ENCODE measurements at places on chromosomes 16 and 17. TPM values are rescaled to one million over a fixed set of nuclear protein-coding genes. Genes with fewer than 3 reads are reported as not detected.

DNA sequence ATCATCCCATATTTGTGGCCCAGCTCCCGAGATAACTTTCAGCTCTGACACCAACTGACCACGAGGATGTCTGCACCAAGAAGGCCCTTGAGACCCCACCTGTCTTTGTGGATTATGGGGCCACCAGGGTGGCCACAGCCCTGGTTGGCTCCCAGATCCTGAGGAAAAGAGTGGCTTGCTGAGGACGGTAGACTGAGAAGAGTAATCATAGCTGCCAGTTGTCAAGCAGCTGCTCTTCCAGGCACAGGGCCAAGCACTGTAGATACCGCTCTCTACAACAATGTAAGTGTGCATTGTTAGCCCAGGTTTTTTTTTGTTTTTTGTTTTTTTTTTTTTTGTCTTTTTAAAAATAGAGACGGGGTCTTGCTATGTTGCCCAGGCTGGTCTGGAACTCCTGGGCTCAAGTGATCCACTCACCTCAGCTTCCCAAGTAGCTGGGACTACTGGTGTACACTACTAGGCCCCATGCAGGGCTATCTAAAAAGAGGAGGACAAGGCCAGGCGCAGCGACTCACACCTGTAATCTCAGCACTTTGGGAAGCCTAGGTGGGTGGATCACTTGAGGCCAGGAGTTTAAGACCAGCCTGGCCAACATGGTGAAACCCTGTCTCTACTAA lies 9.6 kb downstream of the ZNF205 start:
- no peak for DNase-seq

DNA sequence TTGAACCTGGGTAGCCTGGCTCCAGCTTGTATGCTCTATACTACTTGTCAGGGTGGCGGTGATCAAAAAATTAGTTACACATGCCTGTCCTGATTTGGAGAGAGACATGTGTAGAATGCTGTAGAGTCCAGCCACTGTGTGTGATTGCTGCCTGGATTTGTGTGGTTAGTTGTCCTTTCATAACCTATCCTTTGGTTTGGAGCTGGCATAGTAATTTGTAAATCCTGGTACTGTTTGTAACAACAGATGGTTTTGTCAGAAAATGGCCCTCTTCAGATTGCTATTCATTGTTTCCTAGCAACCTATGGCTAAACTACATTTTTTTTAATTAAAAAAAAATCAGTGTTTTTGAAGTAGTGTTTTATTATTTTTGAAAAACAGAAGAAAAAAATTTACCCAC lies 30.5 kb downstream of the ETV4 start:
- no peak for DNase-seq

- DNase-seq, result peak; percentile 40
Observed at GRCh38 chr16:88067530-88068411, 116.5 kb downstream of the BANP start.

- DNase-seq, result peak; percentile 59
Observed at GRCh38 chr17:82932518-82933310, 92.9 kb upstream of the ZNF750 start.

GRCh38 chr17:65261682-65262636 lies 124.8 kb downstream of the RGS9 start:
- DNase-seq, result no peak

DNA sequence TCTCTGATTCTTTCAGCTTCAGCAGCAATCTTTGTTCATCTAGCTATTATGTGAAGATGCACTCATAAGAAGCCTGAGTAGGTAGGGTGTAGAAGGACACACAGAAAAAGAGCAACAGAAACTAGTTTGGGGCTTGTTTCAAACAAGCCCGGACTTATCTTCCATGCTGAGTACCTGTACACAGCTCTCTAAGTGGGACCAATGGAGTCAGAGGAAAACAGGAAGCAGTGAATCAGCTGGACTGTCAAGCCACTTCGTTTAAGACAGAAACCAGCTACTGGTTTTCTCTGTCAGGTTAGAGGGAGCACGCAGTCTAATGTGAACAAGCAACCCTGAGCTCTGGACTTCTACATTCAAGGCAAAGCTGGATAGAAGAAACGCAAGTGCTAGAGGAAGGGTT lies 16.0 kb downstream of the MAP2K6 start:
- no peak for DNase-seq

DNA sequence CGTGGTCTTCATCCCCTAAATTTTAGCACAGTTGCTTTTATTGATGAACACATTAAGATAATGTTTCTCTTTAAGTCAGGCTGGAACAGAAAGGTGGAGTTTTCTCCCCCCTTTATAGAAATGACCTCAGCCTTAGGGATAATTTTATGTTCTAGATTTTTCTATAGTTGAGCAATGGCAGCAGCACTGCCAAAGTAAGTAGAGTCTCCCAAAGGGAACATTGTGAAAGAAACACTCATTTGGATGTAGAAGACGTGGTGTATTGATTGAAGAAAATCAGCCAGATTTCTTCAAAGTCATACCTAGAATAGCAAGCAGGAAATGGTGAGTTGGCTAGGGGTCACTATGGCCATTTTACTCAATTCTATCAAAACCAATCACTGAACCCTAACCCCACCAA lies 122.5 kb downstream of the DNAH9 start:
- DNase-seq, result no peak

- no peak for DNase-seq
Observed at GRCh38 chr17:72255481-72255880, 134.7 kb downstream of the SOX9 start.

DNA sequence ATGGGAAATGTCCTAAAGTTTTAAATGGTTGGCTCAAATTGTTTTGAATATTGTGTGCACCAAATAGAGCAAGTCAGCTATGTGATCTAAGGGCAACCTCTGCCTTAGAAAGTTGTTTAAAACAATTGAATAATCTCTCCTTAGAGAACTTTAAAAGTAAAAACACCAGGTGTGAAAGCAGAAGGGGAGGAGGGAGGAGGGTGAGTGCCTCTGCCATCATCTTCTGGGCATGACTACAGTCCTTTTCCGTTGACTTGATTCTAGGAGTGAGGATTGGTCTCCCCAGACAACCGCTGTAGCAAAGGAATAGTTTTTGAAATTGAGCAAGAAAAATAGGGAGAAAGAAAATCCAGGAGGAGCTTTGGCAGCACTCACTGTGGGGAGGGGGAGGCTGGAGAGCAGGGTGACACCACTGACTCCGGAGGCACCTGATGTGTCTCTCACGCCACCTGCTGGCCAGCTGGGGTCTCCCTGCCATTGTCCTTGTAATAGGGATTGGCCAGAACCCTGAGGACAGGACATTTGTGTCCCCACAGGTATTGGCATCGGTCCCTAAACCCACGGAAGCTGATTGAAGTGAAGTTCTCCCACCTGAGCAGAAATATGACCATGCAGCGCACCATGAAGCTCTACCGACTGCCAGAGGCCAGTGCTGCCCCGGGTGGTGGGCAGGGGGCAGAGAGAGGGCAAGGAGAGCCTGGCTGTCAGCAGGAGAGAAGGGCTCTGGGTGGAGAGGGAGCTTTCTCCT lies 33.3 kb downstream of the PLCD3 start:
- peak; percentile 96 for DNase-seq

DNA sequence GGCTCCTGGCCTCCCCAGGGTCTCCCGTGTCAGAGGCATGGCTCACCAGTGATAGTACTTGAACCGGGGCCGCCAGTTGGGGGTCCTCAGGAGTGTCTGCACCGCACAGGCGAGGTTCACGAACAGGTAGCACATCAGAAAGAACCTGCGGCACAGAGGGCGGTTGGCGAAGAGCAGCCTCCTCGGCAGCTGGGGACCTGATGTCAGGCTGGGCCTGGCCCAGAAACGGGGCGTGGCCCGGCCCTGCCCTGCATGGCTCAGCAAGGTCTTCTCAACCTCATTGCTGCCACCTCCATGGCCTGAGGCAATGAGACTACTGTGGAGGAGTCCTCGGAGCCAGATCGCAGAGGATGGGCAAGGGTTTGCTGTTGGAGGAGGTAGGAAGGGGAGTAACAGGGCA lies 4.1 kb upstream of the LCAT start:
- DNase-seq, result no peak

- DNase-seq, result no peak
Observed at GRCh38 chr16:47599512-47599911, 138.4 kb downstream of the PHKB start.

DNA sequence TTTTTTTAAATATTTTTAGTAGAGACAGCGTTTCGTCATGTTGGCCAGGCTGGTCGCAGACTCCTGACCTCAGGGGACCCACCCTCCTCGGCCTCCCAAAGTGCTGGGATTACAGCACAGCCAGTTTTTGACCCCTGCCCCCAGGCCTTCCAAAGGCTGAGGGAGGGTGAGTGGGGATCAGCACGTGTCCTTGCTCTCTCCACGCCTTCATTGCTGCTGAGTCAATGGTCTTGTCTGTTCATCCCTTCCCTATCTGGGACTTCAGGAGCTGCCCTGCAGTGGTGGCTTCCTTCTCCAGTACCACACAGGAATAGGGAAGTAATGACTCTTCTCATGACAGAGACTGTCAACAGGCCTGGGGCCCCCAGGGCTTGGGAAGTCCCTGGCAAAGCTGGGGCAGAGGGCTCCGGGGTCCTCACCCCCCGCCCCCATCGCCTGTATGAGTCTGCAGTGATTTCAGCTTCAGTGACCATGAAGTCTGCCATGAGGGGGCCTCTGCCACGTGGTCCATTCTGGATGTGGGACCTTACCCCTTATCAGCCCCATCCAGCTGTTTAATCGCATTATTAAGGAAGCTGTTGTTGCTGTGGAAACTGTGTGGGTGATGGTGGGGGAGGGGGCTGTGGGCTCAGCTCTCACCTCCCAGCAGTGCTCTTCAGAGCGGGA lies 6.1 kb downstream of the ABCC3 start:
- DNase-seq, result peak; percentile 78

GRCh38 chr17:16287563-16288027 lies 65.7 kb downstream of the CENPV start:
- no peak for DNase-seq

GRCh38 chr17:12592941-12593340 lies 72.7 kb upstream of the MYOCD start:
- no peak for DNase-seq

DNA sequence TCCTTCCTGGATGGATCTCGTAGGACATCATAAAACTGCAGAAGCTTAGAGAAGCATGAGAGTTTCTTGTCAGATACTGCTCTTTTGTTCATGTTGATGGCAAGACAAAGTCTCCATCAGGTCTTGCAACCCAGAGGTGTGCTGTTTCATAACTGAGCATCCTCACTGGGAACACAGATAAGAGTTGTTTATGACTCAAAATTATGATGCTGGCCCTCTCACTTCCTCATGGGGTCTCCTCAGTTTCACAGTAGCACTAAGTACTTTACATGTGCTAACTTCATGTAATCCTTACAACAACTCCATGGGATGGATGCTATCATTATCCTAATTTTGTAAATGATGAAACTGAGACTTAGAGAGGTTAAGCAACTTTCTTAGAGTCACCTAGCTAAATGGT lies 14.4 kb downstream of the SCPEP1 start:
- no peak for DNase-seq

Gene NAA60
- total RNA-seq, result 47.5 TPM

Gene ATP6V0D1
- total RNA-seq, result 62.0 TPM

Gene TUBB3
- total RNA-seq, result 12.5 TPM

Gene PROCA1
- 0.78 TPM for total RNA-seq

Gene INCA1
- total RNA-seq, result 1.2 TPM

Gene MRPS23
- total RNA-seq, result 21.6 TPM

Gene NPIPB6
- total RNA-seq, result 2.3 TPM

All from aorta (tissue), 5 donors.